Urothelium cell line (cell line): ENCODE measurements at places on chromosomes 7 and 10.

DNA sequence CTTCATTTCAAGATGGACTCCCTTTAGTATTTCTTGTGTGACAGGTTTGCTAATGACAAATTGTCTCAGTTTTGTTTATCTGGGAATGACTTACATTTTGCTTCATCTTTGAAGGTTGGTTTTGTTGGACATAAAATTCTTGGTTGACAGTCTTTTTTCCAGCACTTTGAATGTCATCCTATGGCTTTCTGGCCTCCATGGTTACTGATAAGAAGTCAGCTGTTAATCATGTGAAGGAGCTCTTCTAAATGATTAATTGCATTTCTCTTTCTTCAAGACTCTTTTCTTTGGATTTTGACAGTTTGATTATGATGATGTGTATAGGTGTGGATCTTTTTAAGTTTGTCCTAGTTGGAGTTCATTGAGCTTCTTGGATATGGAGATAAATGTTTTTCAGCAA is 26.9 kb upstream of the HHEX start:
- DNase-seq, result no peak

DNA sequence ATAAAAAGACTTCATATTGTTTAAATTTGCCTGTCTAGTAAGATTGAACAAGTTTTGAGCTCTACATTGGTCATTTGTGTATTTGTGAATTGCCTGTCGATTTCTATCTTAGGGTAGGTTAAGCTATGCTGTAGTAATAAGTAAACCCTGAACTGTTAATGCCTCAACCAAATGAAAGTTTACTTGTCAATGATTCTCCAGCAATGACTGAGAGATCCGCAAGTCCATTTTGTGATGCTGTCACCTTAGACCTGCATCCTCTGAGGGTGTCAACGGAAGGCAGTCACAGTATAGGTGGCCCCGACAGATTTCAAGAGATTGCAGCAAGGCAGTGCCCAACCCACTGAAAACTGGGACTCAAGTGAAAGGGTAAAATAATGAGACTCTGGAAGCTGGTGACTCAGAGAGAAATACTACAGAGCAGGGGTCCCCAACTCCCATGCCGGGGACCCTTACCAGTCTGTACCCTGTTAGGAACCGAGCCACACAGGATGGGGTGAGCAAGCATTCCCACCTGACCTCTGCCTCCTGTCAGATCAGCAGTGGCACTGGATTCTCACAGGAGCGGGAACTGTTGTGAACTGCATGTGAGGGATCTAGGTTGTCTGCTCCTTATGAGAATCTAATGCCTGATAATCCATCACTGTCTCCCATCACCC is 10.8 kb upstream of the PHYH start:
- DNase-seq, result no peak

DNA sequence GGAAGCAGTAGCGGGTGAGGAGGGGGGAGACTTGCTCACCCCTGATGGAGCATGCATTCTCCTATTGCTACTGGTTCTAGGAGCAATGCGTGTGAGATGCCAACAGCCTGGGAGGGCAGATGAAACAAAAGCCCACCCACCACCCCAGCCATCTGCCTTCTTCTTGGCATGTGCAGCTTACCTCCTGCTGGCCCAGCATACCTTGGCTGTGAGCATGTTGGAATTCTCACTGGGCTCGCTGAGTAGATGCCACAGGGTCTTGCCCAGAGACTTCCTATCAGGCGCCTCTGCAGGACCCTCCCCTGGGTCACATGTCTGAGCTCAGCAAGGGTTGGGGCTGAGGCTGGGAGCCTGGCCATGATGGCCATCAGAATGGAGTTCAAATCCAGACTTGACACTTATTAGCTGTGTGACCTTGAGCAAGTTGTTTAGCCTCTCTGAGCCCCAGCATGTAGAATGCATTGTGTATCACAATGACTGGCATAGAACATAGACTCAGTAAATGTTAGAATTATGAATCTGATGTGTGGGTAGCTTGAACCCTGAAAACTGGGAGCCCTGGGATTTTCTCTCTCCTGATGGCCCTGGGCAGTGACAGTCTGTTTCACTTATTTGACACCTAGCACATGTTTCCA is 38.2 kb downstream of the CDH23 start:
- no peak for DNase-seq

- DNase-seq, result no peak
These were observed 652.6 kb downstream of the SORCS1 start for GRCh38 chr10:106511917-106512316.

DNA sequence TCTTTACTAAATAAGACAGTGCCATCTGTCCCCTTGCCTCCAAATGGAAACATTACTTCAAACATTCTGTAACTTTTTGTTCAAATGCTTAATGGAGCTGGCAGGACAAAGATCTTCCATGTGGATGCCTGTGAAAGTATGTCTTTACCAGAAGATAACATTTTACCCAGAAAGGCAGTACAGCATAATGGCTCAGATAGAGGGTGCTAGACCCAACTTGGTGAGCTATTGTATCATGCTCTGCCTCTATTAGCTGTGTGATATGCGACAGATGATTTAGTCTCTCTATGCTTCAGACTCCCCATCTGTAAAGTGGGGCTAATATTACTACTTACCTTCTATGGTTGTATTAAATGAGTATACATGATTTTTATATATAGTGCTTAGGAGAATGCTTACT is 8.8 kb upstream of the SMKR1 start:
- no peak for DNase-seq

- no peak for DNase-seq
These were observed 9.1 kb downstream of the C10orf90 start for GRCh38 chr10:126661356-126661755.

DNA sequence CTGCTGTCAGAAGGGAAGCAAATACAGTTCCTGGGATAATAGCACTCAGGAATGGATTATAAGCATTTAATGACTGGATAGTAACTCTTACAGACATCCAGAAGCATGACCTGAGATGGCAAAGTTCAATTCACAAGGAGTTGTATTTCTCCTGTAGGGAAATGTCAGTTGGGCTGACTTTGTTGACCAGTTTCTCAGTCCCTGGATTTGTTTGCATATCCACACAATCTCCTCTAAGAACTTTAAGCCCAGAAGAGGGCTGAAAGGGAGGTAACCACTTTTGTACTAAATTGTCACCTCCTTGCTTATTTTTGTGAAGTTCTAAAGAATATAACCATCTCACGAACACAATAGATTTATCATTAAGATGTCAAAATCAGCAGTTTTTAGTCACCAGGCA is 140.3 kb downstream of the SEMA3D start:
- DNase-seq, result no peak
